Activated CD4-positive, alpha-beta T cell treated with anti-CD3 and anti-CD28 coated beads, Interleukin-2, amount 10 ng/mL, durations not matched to agents 24 days and 14 days (primary cell): ENCODE measurements at places on chromosomes 11 and 22. TPM values are rescaled to one million over a fixed set of nuclear protein-coding genes. Genes with fewer than 3 reads are reported as not detected.

- no peaks in the 10 kb centered on the region for H3K4me1 ChIP-seq
- H3K27me3 ChIP-seq, result peaks cover 34% of the 10 kb centered on the region
- H3K27ac ChIP-seq, result no peak overlapping the region
- no peak for DNase-seq
Measured at GRCh38 chr11:130165601-130166456, 6.2 kb downstream of the ST14 start.

DNA sequence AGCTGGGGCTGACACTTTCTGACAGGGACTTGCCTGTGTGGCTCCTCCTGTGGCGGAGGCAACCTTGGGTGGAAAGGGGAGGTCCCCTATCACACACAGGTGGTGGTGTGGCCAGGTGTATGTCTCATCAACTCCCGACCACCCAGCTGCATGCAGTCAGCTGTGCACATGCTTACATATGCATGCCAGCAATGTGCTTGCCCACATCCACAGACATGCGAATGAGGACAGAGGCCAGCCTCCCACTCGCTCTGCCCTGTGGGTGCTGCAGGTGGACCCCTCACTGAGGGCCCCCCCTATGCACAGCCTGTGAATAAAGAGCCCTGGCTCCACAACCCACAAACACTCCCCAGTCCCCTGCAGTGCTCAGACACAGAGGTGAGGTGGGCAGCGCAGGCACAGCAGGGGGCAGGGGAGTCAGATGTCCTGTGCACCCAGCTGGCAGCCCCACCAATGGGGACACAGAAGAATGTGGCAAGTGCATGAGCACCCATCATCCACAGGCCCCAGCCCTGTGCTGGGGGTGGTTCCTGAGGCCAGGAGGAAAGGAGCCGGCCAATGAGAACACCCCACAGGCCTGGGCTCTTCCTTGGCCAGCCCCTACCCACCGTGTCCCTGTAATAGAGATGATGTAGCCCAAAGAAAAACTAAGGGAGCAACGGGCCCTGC lies 9.5 kb downstream of the GNB1L start:
- no peak overlapping the region for H3K4me3 ChIP-seq
- no peaks in the 10 kb centered on the region for H3K27me3 ChIP-seq
- H3K4me1 ChIP-seq, result peaks cover 11% of the 10 kb centered on the region
- H3K27ac ChIP-seq, result no peak overlapping the region

GRCh38 chr11:118004543-118005223 lies 18.5 kb downstream of the IL10RA start:
- peak; percentile 60 for DNase-seq
- peaks cover 35% of the 10 kb centered on the region for H3K36me3 ChIP-seq

GRCh38 chr11:106986261-106986660 lies 32.0 kb downstream of the GUCY1A2 start:
- H3K4me1 ChIP-seq, result no peaks in the 10 kb centered on the region
- no peak for DNase-seq
- H3K4me3 ChIP-seq, result no peak overlapping the region
- no peaks in the 10 kb centered on the region for H3K27me3 ChIP-seq

DNA sequence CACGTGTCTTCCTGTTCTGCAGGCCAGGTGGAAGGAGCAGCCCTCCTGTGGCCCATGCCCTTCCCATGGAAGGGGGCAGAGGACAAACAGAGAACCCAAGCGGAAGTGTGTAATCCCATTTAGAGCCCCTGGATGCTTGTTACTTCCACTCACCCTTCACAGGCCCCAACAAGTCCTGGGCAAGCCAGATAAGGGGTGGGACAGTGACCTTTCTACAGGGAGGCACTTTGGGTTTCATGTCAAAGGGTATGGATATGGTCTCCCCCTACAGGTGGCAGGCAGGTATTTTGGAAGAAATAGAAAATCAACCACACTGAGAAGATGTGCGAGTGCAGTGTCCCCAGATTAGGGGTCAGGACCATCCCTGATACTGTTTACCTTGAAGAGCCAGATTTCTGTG lies 11.4 kb downstream of the MPEG1 start:
- no peak overlapping the region for H3K4me3 ChIP-seq
- DNase-seq, result no peak
- H3K27ac ChIP-seq, result no peak overlapping the region
- H3K27me3 ChIP-seq, result peaks cover 33% of the 10 kb centered on the region

- peak; percentile 84 for DNase-seq
- no peaks in the 10 kb centered on the region for H3K27me3 ChIP-seq
- peak overlapping the region; percentile 83 for H3K4me3 ChIP-seq
- no peaks in the 10 kb centered on the region for H3K4me1 ChIP-seq
Measured at GRCh38 chr22:46044621-46045458, 67.9 kb upstream of the WNT7B start.

- peaks cover 36% of the 10 kb centered on the region for H3K36me3 ChIP-seq
- no peak for DNase-seq
- no peak overlapping the region for H3K4me3 ChIP-seq
- H3K27me3 ChIP-seq, result no peaks in the 10 kb centered on the region
- no peak overlapping the region for H3K27ac ChIP-seq
- H3K4me1 ChIP-seq, result peaks cover 14% of the 10 kb centered on the region
Measured at GRCh38 chr11:110446061-110446460, 16.3 kb downstream of the FDX1 start.

- no peak overlapping the region for H3K27ac ChIP-seq
- H3K4me1 ChIP-seq, result no peaks in the 10 kb centered on the region
- no peak for DNase-seq
- no peaks in the 10 kb centered on the region for H3K36me3 ChIP-seq
- H3K27me3 ChIP-seq, result peaks cover 16% of the 10 kb centered on the region
Measured at GRCh38 chr11:74679513-74679865, 51.7 kb downstream of the CHRDL2 start.

- DNase-seq, result no peak
- peaks cover 46% of the 10 kb centered on the region for H3K36me3 ChIP-seq
- no peak overlapping the region for H3K4me3 ChIP-seq
- peak overlapping the region; percentile 58 for H3K27ac ChIP-seq
Measured at GRCh38 chr11:67432655-67433349, 4.5 kb downstream of the RPS6KB2 start.

DNA sequence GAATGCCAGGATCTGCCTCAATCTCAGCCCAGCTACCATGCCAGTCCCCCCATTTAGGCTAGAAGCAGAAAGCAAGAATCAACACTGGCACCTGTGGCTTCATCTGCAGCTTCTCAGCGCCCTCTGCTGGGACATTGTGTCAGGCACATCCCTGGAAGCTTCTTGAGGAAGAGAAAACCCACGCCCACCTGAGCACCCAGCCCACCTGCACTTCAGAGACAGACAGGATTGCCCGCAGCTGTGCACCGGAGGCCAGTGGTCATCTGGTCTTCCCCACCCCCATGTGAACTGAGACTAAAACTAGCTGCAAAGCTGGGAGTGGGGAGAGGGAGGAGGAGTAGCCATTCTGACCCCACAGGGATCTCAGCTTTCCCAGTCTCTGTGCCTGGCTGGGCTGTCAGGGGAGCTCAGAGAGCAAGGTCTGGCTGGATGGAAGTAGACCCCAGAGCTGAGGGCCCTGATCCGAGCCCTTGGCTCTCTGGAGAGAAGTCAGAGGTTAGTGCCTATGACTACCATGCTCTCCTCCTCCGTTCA lies 66.8 kb downstream of the FEZ1 start:
- DNase-seq, result peak; percentile 80
- no peaks in the 10 kb centered on the region for H3K4me1 ChIP-seq
- no peak overlapping the region for H3K4me3 ChIP-seq
- H3K27ac ChIP-seq, result no peak overlapping the region
- peaks cover 16% of the 10 kb centered on the region for H3K27me3 ChIP-seq

DNA sequence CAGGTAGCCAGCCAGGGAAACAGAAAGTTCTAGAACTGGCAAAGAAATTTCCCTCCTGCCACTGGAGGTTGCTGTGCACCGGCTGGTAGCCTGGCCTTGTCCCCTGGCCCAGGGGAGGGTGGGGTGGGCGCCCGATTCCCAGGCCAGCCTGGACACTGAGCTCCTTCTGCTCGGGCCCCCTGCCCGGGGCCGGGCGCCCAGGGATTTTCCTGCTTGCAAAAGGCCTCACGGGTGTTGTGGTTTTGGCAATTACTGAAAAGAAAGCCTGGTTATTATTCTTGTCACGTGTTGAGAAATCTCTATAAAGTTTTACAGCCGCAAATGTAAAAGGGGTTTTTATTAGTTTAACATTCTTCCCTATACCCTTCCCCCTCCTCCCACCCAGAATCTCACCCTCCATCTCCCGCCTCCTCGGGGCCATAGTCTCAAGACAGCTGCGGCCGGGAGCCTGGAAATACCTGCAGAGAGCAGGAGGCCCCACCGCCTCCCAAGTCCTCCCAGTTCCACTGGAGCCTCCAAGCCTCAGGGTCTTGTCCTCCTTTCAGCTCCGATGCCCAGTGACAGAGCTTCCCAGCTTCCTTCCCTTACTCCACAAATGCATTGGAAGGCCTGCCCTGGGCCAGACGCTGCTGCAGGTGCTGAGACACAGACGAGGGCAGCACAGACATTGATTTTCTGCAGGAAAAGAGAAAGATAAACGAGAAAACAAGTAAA lies 1515.6 kb downstream of the TBC1D22A start:
- no peaks in the 10 kb centered on the region for H3K36me3 ChIP-seq
- no peak overlapping the region for H3K4me3 ChIP-seq
- H3K27me3 ChIP-seq, result peaks cover 3% of the 10 kb centered on the region
- H3K27ac ChIP-seq, result no peak overlapping the region

GRCh38 chr11:118682372-118682771 lies 2.9 kb upstream of the TREH start:
- DNase-seq, result no peak
- no peaks in the 10 kb centered on the region for H3K4me1 ChIP-seq
- H3K4me3 ChIP-seq, result no peak overlapping the region
- H3K27ac ChIP-seq, result no peak overlapping the region
- peaks cover 27% of the 10 kb centered on the region for H3K27me3 ChIP-seq

DNA sequence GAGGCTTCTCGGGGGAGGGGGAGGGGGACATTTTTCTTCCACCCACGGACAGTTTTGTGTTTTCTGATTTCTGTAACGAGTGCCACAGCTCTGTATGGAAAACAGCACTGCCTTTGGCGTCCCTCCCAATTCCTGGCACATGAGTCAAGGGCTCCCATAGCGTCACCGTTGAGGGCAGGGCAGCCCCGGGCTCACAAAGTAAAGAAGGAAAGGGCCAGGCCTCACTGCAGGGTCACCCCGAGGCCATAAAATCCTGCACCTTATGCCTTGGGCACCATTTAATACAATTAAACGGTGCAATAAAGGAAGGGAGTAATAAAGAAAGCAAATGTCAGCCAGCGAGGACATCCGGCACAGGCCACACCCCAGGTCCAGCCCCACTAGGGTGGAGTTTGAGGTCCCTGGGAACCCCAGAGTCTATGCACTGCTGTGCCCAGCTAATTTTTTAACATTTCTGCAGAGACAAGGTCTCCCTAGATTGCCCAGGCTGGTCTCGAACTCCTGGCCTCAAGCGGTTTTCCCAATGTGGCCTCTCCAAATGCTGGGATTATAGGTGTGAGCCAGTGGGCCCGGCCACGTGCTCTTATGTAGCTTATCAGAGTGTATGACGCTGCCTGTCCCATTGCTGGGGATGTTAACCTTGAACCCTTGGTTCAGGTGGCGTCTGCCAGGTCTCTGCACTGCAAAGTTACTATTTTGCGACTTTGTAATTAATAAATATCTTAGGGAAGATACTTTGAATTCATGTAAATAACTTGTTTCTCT lies 13.6 kb upstream of the MUC2 start:
- H3K4me3 ChIP-seq, result no peak overlapping the region
- no peaks in the 10 kb centered on the region for H3K4me1 ChIP-seq
- no peak for DNase-seq
- peaks cover 13% of the 10 kb centered on the region for H3K27me3 ChIP-seq
- H3K36me3 ChIP-seq, result no peaks in the 10 kb centered on the region
- no peak overlapping the region for H3K27ac ChIP-seq

DNA sequence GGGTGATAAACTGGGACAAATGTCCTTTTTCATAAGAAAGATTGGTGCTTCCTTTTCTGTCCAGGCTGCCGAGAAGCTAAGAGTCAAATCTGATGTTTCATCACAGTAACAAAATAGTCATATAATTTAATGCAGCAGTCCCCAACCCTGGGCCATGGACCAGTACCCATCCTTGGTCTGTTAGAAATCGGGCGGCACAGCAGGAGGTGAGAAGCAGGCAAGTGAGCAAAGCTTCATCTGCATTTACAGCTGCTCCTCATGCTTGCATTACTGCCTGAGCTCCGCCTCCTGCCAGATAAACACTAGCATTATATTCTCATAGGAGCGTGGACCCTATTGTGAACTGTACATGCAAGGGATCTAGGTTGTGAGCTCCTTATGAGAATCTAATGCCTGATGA lies 26.2 kb downstream of the PRR14L start:
- no peaks in the 10 kb centered on the region for H3K27me3 ChIP-seq
- H3K4me1 ChIP-seq, result peaks cover 2% of the 10 kb centered on the region
- H3K36me3 ChIP-seq, result peaks cover 40% of the 10 kb centered on the region
- H3K4me3 ChIP-seq, result no peak overlapping the region
- H3K27ac ChIP-seq, result no peak overlapping the region
- DNase-seq, result no peak

DNA sequence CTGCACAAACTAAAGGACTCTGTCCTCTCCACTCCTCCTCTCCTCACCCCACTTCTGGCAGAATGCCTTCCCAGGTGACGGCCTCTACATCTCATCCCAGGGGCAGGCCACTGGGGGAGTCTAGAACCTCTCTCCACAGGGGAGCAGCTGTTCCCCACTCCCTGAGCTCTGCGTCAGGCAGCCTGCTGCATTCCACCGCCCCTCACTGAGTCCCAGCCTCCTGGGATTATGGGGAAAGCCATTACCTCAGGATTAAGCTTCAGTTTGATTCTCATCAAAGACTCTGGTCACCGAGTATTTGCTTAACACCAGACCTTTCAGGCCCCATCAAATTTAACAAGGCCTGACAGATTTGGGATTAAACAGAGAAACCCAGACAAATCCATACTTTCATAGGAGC lies 405.9 kb downstream of the NXPE2 start:
- H3K27ac ChIP-seq, result no peak overlapping the region
- no peak for DNase-seq
- no peaks in the 10 kb centered on the region for H3K4me1 ChIP-seq
- H3K36me3 ChIP-seq, result no peaks in the 10 kb centered on the region

DNA sequence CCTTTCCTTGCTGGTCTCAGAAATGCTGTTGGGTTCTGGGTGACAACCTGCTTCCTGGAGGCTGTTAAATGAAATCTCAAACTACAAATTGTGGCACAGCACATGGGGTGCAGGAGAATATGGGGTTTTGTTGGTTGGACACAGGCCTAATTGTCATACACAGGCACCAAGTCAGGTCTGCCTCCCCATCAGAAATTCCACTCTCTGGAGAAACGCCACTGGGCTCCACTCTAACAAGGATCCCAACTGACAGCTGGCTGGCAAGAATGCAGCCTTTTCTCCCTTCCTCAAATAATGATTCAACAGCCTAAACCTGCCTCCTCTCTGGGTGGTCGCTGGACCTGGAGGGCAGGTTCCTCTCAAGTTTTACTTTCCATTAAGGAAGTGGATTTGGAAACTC lies 177.8 kb upstream of the NARS2 start:
- no peak for DNase-seq
- H3K4me1 ChIP-seq, result no peaks in the 10 kb centered on the region
- H3K4me3 ChIP-seq, result no peak overlapping the region
- H3K27me3 ChIP-seq, result peaks cover 5% of the 10 kb centered on the region
- no peaks in the 10 kb centered on the region for H3K36me3 ChIP-seq

GRCh38 chr11:134438542-134439537 lies 26.8 kb upstream of the B3GAT1 start:
- H3K36me3 ChIP-seq, result no peaks in the 10 kb centered on the region
- no peak for DNase-seq
- no peaks in the 10 kb centered on the region for H3K27me3 ChIP-seq
- H3K4me3 ChIP-seq, result no peak overlapping the region
- no peaks in the 10 kb centered on the region for H3K4me1 ChIP-seq

Gene KRTAP5-11
- not detected in 2 replicates for total RNA-seq

Gene ACTN3
- 0.07 TPM in 2 replicates for total RNA-seq

Gene C11orf65
- 0.30 and 0.40 TPM in 2 replicates for total RNA-seq

Gene DSCAML1
- 0.02 TPM in 1 of 2 replicates, not detected in the other for total RNA-seq

Gene POU2F3
- total RNA-seq, result 0.14 TPM in 1 of 2 replicates, not detected in the other

Gene DBX1
- not detected in 2 replicates for total RNA-seq

Gene ELP4
- total RNA-seq, result 17.4 and 20.6 TPM in 2 replicates

Gene PHF21B
- 0.07 TPM in 2 replicates for total RNA-seq

Gene VPREB3
- total RNA-seq, result not detected in 2 replicates

Gene TIMP3
- total RNA-seq, result not detected in 2 replicates

Gene ZNF202
- 22.6 and 22.9 TPM in 2 replicates for total RNA-seq
